HS-5 (cell line): ENCODE measurements at places on chromosomes 2 and 18.

DNA sequence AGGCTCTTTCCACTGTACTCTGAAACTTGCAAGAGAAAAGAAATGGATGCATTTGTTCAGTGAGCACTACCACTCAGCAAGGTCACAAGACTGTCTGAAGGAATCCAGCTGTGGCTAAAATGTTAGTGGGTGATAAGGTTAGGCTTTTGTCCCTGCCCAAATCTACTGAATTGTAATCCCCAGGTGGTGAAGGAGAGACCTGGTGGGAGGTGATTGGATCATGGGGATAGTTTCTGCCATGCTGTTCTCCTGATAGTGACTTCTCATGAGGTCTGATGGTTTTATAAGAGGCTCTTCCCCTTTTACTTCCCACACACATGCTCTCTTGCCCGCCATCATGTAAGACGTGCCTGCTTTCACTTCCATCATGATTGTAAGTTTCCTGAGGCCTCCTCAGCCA is 68.2 kb downstream of the ZNF385B start:
- DNase-seq = no peak

DNA sequence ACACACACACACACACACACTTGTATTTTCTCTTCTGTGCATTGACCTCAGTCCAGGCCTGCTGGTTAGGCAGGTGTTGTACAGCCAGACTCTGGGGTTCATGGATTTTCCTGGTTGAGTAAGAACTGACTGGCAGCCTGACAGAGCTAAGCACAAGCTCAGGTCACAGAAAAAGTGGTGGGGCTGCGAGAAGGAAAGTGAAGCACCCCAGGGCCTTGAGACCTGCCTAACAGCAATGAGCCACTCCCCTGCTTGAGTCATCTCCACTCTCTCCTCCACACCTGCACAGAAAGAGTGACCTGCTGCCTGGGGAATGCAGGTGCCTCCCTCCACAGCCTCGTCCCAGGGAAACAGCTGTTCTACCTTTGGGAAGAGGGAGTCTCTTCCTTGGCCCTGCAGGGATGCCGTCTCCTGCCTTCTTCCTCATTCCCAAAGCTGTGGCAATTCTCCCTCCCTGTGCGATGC is 91.4 kb upstream of the LGALSL start:
- DNase-seq = no peak

DNA sequence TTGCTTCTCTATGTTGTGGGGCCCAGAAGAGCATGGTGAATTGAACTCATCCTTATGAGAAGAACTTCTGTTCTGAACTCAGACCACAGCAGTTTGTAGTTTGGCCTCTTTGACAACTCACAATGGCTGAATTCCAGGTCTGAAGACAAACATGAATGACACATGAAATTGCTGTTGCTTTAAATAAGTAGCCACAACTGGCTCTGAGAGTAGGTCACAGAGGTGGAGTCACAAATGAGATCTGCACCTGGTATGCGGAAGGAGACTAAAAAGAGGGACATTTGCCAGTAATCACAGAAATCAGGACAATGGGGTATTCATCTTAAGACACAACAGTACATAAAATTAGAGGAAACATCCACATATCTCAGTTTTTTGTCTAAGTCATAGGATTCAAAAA is 290.3 kb upstream of the MMADHC start:
- DNase-seq = no peak

DNA sequence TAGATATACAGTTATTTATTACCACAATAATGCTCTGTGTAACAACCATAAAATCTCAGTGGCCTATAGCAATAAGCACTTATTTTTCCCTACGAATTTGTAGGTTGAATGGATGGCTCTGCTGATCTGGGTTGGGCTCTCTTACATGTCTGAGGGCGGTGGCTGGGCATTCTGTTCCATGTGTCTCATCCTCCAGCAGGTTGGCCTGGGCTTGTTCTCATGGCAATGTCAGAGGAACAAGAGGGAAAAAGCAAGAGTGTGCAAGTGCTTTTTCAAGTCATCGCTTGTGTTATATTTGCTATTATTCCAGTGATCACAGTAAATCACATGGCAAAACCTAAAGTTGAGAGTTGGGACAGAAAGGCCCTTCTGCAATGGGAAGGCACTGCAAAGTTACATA is 30.4 kb upstream of the MYO3B start:
- no peak for DNase-seq

DNA sequence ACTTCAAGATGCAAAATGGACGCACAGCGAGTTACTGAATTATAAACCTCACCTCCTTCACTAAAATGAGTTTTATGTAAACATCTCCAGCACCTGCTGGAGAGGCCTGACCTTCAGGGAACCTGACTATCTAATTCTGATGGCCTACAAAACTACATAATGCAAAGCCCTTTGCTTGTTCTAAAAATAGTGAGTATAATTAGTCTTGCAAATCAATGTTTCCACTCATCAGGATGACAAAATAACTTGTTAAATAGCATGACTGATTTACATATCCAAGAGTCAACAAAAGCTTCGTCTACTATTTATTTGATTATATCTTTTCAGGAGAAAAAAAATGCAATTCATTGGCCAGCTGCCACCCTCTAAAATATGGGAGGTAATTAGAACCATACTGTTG is 326.3 kb upstream of the MC4R start:
- DNase-seq = no peak

DNA sequence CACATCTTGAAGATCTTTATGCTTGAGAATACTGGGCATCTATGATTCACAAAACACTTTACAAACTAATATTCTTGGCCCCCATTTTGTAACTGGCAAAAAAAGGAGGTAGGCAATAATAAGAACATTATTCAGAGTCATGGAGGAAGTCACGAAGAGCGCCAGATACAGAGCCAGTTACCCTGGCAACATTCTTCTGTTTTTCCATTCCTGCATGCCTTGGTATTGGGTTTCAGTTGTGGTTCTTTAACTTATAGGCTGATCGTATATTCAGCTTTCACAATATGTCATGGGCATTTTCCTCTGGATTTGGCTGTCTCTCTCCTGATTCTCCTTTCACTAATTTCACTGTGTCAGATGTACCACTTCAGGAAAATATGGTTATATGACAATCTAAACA is 234.7 kb downstream of the HRH4 start:
- no peak for DNase-seq

- DNase-seq = no peak
Measured at GRCh38 chr2:239564587-239564986, 163.8 kb upstream of the HDAC4 start.

DNA sequence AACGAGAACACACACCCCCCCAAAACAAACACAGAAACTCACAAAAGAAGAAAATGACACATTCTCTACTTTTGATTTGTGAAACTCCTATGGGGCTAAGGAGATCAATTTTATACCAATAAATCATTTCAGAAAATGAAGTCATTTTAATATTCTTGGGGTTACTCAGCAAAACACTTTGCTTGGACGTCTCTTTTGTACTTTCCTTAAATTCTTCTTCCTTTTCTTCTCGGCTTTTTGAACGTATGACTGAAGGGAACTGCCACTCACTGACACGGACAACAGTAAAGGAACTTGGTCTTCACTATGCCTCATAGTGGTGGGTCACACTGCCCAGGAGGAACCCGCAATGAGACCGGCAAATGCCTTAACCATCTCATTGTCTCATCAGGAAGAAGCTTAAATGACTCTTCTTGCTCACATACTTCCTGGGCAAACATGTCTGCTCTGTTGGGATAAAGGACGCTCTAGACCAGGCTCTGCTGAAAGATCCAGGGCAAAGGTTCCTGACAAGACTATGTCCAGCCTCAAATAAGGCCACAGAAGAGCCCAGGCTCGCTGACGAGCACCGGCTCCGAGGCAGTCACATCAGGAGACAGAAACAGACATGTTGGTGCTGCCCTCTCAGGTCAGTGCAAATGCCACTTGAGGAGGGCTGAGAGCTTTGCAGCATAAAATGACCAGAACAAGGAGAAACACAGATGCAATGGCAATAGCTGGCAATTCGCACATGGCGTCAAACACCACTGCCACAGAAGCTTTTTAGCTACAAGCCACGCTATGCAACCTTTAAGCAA is 205.5 kb downstream of the TGIF1 start:
- DNase-seq = no peak

DNA sequence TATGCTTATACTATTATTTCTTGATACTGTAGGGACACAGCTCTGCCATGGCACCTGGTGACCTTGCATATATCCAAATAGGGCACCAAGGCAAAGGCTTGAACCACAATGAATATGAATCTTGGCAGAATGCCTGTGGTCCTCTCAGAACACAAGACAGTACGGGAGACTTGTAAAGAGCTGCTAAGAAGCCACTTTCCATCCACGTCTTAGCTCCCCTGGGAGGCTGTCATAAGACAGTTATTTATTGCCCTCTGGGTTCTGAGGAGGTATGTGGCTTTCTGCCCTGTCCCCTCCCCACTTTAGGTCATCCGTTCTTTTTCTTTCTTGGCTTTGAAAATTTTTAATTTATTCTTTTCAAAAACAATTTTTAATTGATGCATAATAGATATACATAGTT is 29.8 kb upstream of the MRPL33 start:
- no peak for DNase-seq

DNA sequence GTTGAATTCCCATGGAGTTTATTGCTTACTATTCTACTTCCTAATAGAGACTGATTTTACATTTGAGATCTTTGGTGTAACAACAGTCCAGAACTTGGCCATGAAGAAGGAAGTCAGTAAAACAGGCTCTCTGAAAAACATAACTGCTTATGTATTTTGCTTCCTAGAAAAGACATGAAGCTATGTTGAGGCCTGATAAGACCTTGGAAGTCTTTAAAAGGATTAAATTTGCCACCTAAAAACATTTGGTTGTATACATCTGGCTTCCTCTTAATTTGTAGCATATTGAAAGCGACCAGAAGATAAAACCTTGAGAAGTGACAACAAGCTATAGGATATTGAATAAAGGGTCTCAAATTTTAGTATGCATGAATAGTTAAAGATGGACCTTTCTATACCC is 36.4 kb downstream of the PTRHD1 start:
- no peak for DNase-seq

- no peak for DNase-seq
Measured at GRCh38 chr2:2547451-2547850, 216.4 kb upstream of the MYT1L start.

DNA sequence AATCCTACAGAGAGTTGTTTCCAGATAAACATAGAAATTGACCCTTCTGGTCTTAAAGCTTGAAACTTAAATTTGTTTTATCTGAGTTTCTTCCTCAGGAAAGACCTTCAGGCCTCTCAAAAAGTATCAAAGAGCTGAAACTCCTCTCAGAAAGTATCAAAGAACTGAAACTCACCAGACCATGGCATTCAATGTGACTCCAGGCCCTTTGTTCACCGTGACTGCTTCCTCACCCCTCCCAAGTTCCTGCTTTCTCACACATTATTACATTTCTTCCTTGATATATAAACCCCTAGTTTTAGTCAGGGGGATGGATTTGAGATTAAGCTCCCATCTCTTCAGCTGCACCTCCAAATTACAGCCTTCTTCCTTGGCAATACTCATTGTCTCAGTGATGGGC is 6.0 kb downstream of the ANKMY1 start:
- no peak for DNase-seq

- DNase-seq = no peak
Measured at GRCh38 chr18:74505776-74506175, 9.6 kb downstream of the CNDP2 start.

- no peak for DNase-seq
Measured at GRCh38 chr2:60976875-60977561, 40.5 kb upstream of the PEX13 start.
